Activated naive CD8-positive, alpha-beta T cell treated with anti-CD3 and anti-CD28 coated beads, Interleukin-2, amount 10 ng/mL, durations not matched to agents 7 days and 5 days (primary cell): ENCODE measurements at places on chromosomes 7 and 10. TPM values are rescaled to one million over a fixed set of nuclear protein-coding genes. Genes with fewer than 3 reads are reported as not detected.
A peak's percentile ranks its signal among the peaks of the same experiment; 100 is the strongest.

- no peak overlapping the region for H3K27ac ChIP-seq
- H3K36me3 ChIP-seq: no peaks in the 10 kb centered on the region
- H3K4me1 ChIP-seq: no peaks in the 10 kb centered on the region
- no peaks in the 10 kb centered on the region for H3K27me3 ChIP-seq
- no peak overlapping the region for H3K4me3 ChIP-seq
Measured at GRCh38 chr10:94156453-94156852, 162.7 kb downstream of the PLCE1 start.

DNA sequence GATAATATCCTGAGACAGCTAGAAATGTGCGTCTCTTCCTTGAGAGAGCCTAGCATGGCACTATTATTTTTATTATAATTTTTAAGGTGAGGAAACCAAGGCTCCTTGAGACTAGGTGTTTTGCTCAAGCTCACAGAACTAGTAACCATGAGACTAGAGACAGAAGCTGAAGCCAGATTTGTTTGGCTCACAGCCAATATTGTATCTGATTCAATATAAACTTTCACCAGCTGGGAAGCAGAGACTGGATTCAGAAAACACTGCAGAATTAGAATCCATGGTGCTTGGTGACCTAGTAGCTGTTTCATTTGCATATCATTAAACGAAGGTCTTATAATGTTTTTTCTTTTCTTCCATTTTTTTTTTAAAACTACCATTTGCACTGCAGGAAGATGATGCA, 64.4 kb downstream of the DNAJB9 start:
- no peak for DNase-seq
- no peak overlapping the region for H3K4me3 ChIP-seq
- H3K4me1 ChIP-seq: no peaks in the 10 kb centered on the region
- no peaks in the 10 kb centered on the region for H3K36me3 ChIP-seq
- peaks cover 8% of the 10 kb centered on the region for H3K27me3 ChIP-seq
- H3K27ac ChIP-seq: no peak overlapping the region

DNA sequence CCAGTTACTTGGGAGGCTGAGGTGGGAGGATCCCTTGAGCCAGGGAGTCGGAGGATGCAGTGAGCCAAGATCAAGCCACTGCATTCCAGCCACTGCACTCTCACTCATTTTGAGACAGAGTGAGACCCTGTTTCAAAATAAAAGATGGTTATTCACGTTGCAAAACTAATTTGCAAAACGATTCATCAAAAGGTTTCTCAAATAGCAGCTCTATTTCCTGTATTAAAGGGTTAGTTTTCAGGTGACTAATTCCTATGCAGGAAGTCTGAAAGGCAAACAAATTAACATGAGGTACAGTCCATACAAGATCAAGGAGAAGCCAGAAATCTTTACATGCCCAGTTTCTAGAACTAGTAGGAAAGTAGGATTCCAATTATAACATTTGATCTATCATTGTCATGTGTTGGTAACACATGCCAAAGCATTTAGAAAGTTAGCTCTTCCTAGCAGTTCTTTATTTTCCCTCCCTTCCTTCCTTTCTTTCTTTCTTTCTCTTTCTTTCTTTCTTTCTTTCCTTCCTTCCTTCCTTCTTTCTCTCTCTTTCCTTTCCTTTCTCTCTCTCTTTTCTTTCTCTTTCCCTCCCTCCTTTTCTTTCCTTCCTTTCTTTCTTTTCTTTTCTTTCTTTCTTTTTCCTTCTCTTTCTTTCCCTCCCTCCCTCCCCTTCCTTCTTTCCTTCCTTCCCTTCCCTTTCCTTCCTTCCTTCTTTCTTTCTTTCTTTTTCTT, 49.3 kb downstream of the DENND2A start:
- no peak overlapping the region for H3K27ac ChIP-seq
- DNase-seq: no peak
- H3K4me1 ChIP-seq: peaks cover 8% of the 10 kb centered on the region
- no peaks in the 10 kb centered on the region for H3K36me3 ChIP-seq

The C7orf33 gene
- not detected for total RNA-seq

The OPALIN gene
- not detected for total RNA-seq

The VPS37D gene
- total RNA-seq: 0.45 TPM

GRCh38 chr10:60629332-60629731, 148.9 kb upstream of the CDK1 start:
- H3K4me3 ChIP-seq: no peak overlapping the region
- no peak for DNase-seq
- H3K27me3 ChIP-seq: peaks cover 6% of the 10 kb centered on the region
- no peaks in the 10 kb centered on the region for H3K36me3 ChIP-seq
- no peak overlapping the region for H3K27ac ChIP-seq
- no peaks in the 10 kb centered on the region for H3K4me1 ChIP-seq

GRCh38 chr7:22173685-22174573, 183.0 kb downstream of the RAPGEF5 start:
- peak; percentile 45 for DNase-seq
- peaks cover 14% of the 10 kb centered on the region for H3K4me1 ChIP-seq
- no peaks in the 10 kb centered on the region for H3K36me3 ChIP-seq
